ENCODE measurements at places on chromosomes 6 and 20. TPM values are rescaled to one million over a fixed set of nuclear protein-coding genes. Genes with fewer than 3 reads are reported as not detected.

The PBOV1 gene
- not detected for polyA plus RNA-seq

The BACH2 gene
- polyA plus RNA-seq, result 0.46 TPM

The GPLD1 gene
- polyA plus RNA-seq, result 1.5 TPM

The ACSS1 gene
- polyA plus RNA-seq, result 1.3 TPM

The OR2H2 gene
- polyA plus RNA-seq, result not detected

The PACRG gene
- 0.52 TPM for polyA plus RNA-seq

The SPATA2 gene
- 5.8 TPM for polyA plus RNA-seq

The RAET1L gene
- polyA plus RNA-seq, result not detected

The SMLR1 gene
- polyA plus RNA-seq, result not detected

The LHFPL5 gene
- not detected for polyA plus RNA-seq

The HSPA1L gene
- polyA plus RNA-seq, result 0.69 TPM

The MATN4 gene
- polyA plus RNA-seq, result 0.16 TPM

The OR14J1 gene
- polyA plus RNA-seq, result not detected

The MOCS1 gene
- 4.9 TPM for polyA plus RNA-seq

The CST3 gene
- 328 TPM for polyA plus RNA-seq

The DEFB112 gene
- polyA plus RNA-seq, result not detected

The IPCEF1 gene
- polyA plus RNA-seq, result not detected

The LY86 gene
- polyA plus RNA-seq, result not detected

The SYTL3 gene
- 2.0 TPM for polyA plus RNA-seq

The WFDC12 gene
- not detected for polyA plus RNA-seq

The TXLNB gene
- 0.12 TPM for polyA plus RNA-seq

The SS18L1 gene
- 13.1 TPM for polyA plus RNA-seq

The NTSR1 gene
- polyA plus RNA-seq, result 3.1 TPM

The HFE gene
- not detected for polyA plus RNA-seq

The LY6G6D gene
- not detected for polyA plus RNA-seq

The OSTM1 gene
- 12.9 TPM for polyA plus RNA-seq

The TMEM74B gene
- 1.8 TPM for polyA plus RNA-seq

The RHAG gene
- polyA plus RNA-seq, result not detected

The SULF2 gene
- 20.2 TPM for polyA plus RNA-seq

The UTRN gene
- 6.8 TPM for polyA plus RNA-seq

The NRSN1 gene
- 0.02 TPM for polyA plus RNA-seq

The OPRM1 gene
- 0.15 TPM for polyA plus RNA-seq

The NEDD9 gene
- polyA plus RNA-seq, result 7.4 TPM

The IP6K3 gene
- 0.21 TPM for polyA plus RNA-seq

The DUSP15 gene
- 5.4 TPM for polyA plus RNA-seq

The MCHR2 gene
- polyA plus RNA-seq, result not detected

The GJA10 gene
- not detected for polyA plus RNA-seq

The TRAPPC3L gene
- 0.03 TPM for polyA plus RNA-seq

The ERVFRD-1 gene
- not detected for polyA plus RNA-seq

The DAAM2 gene
- polyA plus RNA-seq, result 0.23 TPM

The UNC93A gene
- polyA plus RNA-seq, result not detected

The DDO gene
- 1.3 TPM for polyA plus RNA-seq

The NOL7 gene
- polyA plus RNA-seq, result 75.7 TPM

The POLR3F gene
- 6.3 TPM for polyA plus RNA-seq

The MOXD1 gene
- 252 TPM for polyA plus RNA-seq

The CASS4 gene
- polyA plus RNA-seq, result 0.02 TPM

The BANF2 gene
- not detected for polyA plus RNA-seq

The FAM83C gene
- not detected for polyA plus RNA-seq

The SHLD1 gene
- polyA plus RNA-seq, result 5.8 TPM

The SLC17A3 gene
- polyA plus RNA-seq, result not detected

The HCK gene
- not detected for polyA plus RNA-seq

The ZNF334 gene
- polyA plus RNA-seq, result 4.5 TPM

The LAMA2 gene
- polyA plus RNA-seq, result 0.92 TPM

The MCCD1 gene
- polyA plus RNA-seq, result not detected

The SLC22A2 gene
- polyA plus RNA-seq, result not detected

The PPP1R16B gene
- polyA plus RNA-seq, result 0.91 TPM

The CCN6 gene
- polyA plus RNA-seq, result not detected

The EDN1 gene
- polyA plus RNA-seq, result 1.3 TPM
